GM12878 (cell line): ENCODE measurements at places on chromosomes 12 and 14. TPM values are rescaled to one million over a fixed set of nuclear protein-coding genes. Genes with fewer than 3 reads are reported as not detected.

DNA sequence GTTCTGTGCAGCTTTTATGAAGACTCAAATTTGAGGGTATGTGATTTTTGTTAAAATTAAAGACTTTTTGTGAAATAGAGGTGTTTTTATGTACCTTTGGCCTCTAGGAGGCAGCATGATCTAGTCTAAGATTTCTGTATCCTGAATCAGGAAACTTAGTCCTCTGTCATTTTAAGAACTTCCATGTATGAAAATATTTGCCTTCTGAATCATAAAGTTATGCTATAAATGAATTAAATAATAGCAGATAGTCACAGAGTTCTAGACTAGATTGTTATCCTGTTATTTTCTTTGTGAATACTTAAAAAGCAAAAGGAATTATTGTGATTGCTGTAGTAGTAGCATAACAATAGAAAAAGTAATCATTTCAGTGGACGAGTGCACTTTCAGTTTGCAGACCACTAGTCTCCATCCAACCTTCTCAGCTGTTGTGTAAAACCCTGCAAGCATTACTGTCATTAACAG is 56.3 kb downstream of the FGD4 start:
- no peak for DNase-seq
- no peaks in the 10 kb centered on the region; the same call in 1 of the 2 replicates for H3K4me1 ChIP-seq
- H3K27ac ChIP-seq = no peak overlapping the region
- no peak overlapping the region for H3K4me3 ChIP-seq
- no peaks in the 10 kb centered on the region for H3K27me3 ChIP-seq
- no peaks in the 10 kb centered on the region for H3K36me3 ChIP-seq

GRCh38 chr12:61546296-61546695 is 713.9 kb upstream of the USP15 start:
- no peaks in the 10 kb centered on the region for H3K4me1 ChIP-seq
- no peak for DNase-seq
- H3K4me3 ChIP-seq = no peak overlapping the region
- no peaks in the 10 kb centered on the region for H3K27me3 ChIP-seq
- H3K27ac ChIP-seq = no peak overlapping the region
- no peaks in the 10 kb centered on the region for H3K36me3 ChIP-seq

DNA sequence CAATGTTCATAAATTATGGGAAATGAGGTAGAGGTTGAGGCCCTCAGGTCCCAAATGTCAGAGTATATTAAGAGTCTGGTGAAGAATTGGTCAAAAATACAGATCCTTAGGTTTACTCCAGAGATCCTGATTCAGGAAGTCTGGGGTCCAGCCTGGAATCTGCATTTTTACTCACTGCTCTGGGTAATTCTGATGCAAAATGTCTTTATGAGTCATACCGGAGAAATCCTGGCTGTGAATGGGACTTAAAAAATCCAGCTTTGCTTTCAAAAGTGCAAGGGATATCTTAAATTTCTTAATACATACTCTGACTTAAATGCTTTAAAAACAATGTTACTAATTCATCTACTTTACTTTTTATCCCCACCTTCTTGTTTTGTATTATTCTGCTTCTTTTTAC is 74.5 kb downstream of the FERMT2 start:
- no peaks in the 10 kb centered on the region for H3K36me3 ChIP-seq
- H3K27me3 ChIP-seq = no peaks in the 10 kb centered on the region
- no peak for DNase-seq
- H3K4me3 ChIP-seq = no peak overlapping the region
- H3K27ac ChIP-seq = no peak overlapping the region
- H3K4me1 ChIP-seq = no peaks in the 10 kb centered on the region

SIRT4 gene
- 0.31 and 0.74 TPM in 2 replicates for total RNA-seq

DNA sequence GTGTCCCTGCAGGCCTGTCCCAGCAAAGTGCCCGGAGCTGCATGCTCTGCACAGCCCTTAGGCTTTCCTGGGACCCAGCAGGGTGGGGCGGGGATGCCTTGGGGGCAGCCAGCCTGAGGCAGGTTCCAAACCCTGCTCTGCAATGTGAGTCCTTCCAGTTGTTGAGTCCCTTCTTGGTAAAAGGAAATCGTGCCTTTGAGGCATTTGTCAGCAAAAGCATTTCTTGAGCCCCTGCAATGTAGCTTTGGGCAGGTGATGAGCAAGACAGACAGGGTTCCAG is 38.1 kb upstream of the TRAF3 start:
- H3K4me3 ChIP-seq = no peak overlapping the region
- H3K4me1 ChIP-seq = no peaks in the 10 kb centered on the region
- no peak overlapping the region for H3K27ac ChIP-seq
- no peaks in the 10 kb centered on the region; the same call in 1 of the 2 replicates for H3K36me3 ChIP-seq

SOX5 gene
- 0.21 and 0.82 TPM in 2 replicates for total RNA-seq

GPR132 gene
- 39.6 and 40.3 TPM in 2 replicates for total RNA-seq

DNA sequence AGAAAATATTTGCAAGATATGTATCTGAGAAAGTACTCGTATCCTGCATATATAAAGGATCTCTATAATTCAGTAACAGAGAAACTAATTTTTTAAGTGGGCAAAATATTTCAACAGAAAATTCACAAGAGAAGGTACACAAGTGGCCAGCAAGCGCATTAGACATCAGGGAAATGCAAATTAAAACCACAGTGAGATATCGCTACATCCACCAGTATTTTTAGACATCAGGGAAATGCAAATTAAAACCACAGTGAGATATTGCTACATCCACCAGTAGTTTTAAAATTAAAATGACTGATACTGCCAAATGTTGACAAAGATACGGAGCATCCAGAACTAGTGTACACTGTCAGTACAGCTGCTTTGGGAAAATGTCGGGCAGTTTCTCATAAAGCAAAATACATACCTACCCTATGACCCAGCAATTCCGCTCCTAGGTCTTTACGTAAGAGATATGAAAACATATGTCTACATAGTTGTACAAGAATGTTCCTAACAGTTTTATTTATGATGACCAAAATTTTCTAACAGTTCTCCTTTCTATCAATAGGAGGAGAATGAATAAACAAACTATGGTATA is 2.8 kb upstream of the KCNK13 start:
- H3K27me3 ChIP-seq = peaks cover 17% of the 10 kb centered on the region
- no peaks in the 10 kb centered on the region for H3K36me3 ChIP-seq
- no peak for DNase-seq
- no peak overlapping the region for H3K27ac ChIP-seq

- H3K36me3 ChIP-seq = no peaks in the 10 kb centered on the region
- no peaks in the 10 kb centered on the region for H3K27me3 ChIP-seq
- no peaks in the 10 kb centered on the region for H3K4me1 ChIP-seq
- H3K4me3 ChIP-seq = no peak overlapping the region
- H3K27ac ChIP-seq = no peak overlapping the region
- no peak for DNase-seq
Observed at GRCh38 chr14:31968956-31969698, 108.0 kb upstream of the ARHGAP5 start.

MUCL1 gene
- total RNA-seq = not detected in 2 replicates

NANOG gene
- 0.29 and 0.51 TPM in 2 replicates for total RNA-seq
